Dermis blood vessel endothelial cell (primary cell): ENCODE measurements at places on chromosomes 5 and 9. TPM values are rescaled to one million over a fixed set of nuclear protein-coding genes. Genes with fewer than 3 reads are reported as not detected.

DNA sequence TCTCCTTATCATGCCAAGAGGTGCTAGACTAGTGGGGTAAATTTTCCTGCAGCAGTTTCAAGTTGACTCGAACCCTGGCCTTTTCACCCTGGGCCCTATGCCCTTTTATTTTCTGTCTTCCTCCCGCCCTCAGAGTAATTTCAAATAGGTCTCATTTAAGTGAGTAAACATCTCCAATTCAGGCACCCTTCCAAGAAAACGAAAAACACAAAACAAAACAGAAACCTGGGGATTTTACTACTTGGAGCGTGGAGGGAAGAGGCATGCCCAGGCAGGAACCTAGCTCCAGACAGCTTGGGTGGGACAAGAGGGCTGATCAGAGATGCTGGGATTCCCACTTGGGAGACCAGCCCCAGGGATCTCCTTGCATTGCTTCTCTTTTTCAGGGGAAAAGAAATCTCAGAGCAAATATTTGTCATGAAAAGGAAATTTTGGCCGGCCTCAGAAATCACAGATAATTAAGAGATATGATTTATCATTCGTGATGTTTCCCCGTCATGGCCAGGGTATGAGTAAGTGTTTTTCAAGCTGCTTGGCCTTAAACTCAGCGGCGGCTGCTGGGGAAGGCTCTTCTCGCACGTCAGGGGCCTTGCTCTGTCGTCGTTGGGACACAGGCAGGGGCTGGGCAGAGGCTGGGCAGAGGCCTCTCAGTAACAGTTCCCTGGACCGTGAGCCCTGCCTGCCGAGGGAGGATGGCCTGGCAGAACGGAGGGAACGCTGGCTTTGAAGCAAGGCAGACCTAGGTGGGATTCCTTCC, 248.6 kb upstream of the KLF4 start:
- DNase-seq = peak; percentile 33

The PARP8 gene
- 0.42 and 0.51 TPM in 2 replicates for total RNA-seq

DNA sequence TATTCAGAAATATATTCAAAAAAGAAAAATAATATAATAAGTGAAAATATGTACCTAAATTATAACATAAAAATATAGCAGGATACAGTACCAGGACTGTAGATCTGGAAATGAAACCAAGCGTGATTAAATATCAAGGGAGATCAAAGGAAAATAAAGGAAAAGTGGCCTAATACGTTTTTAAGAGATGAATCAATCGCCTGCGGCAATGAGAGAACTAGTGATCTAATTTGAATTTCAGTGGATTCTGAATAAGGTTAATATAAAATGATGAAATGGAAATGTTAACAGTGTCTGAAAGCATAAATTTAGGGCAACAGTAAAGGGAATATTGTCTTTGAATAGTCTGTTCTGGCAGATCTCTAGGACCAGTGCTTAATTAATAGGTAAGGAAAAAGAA, 1761.9 kb upstream of the ACO1 start:
- DNase-seq = no peak

The TMED9 gene
- 174 and 176 TPM in 2 replicates for total RNA-seq

The PRR16 gene
- not detected in 2 replicates for total RNA-seq

The PCDHB9 gene
- 0.14 and 0.17 TPM in 2 replicates for total RNA-seq

GRCh38 chr9:116925121-116925520, 238.0 kb downstream of the TRIM32 start:
- no peak for DNase-seq

The ANKRD18A gene
- total RNA-seq = under 0.01 TPM in 1 of 2 replicates, not detected in the other

DNA sequence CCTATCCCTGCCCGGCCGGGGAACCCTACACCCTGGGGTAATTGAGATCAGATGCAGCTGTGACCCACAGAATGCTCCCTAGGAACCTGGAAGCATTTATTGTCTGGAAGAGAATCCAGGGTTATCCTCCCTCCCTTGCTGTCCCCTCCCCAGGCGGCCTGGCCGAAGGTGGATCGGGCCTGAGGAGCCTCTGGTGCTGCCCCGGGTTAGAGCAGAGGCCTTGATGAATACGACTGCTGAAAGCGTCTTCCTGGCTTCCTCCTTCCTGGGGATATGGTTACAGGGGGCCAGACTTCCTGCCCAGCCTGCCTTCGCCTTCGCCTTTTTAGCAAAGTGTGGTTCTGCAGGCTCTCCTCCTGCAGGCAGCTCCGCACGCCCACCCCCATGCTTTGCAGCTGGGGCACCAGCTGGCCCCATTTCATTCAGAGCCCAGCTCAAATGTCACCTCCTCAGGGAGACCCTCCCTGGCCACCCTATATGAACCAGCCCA, 22.5 kb upstream of the PTGS1 start:
- DNase-seq = peak; percentile 53

DNA sequence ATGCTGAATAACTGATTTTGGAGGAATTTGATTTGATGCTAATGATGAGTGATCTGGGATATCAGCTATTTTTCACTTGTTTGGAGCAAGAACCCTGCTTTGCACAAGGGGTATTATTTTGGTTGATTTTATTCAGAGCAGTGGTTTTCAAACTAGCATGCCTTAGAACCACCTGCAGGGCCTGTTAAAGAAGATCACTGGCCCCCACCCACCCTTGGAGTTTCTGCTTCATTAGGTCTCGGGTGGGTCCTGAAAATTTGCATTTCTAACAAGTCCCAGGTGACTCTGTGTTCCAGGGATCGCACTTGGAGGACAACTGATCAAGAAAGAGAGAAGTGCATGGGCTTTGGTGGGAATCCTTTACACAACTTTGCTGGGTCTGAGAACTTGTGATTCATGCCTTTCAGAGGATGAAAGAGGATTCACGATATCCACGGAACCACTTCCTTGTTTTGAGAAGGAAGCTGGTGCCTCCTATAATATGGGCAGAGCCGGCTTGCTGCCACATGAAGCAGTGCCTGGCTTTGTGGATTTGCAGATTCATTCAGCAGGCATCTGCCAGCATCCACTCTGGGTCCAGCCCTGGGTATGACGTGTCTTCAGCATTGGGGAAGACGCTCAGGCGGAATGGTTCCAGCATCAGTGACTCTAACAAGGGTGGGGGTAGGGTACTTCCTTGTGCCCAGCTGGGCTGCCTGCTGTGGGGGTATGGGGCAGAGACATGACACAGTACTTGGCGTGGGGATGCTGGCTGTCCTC, 106.6 kb upstream of the PITX1 start:
- DNase-seq = no peak

DNA sequence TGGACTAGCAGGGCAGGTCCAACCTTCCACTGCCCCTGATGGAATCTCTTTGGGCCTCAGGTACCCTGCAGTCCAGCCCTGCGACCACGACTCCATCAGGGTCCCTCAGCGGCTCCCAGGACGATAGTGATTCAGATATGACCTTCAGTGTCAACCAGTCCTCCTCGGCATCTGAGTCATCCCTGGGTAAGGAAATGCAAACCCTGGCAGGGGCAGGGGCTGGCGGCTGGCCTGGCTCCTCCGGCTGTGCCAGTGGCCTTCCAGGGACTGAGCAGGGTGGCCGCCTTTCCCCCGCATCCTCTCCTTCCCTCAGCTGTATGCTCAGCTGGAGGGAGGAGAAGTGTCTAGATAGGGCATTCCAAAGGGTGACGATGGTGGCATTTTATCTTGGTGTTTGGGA, 45.0 kb downstream of the NEURL1B start:
- DNase-seq = peak; percentile 23

- no peak for DNase-seq
These were observed at the start of gene KCNV2 for GRCh38 chr9:2717385-2717784. KCNV2 (plus strand) TSS chr9:2717510; CDS start chr9:2717740, 230 bp downstream.

DNA sequence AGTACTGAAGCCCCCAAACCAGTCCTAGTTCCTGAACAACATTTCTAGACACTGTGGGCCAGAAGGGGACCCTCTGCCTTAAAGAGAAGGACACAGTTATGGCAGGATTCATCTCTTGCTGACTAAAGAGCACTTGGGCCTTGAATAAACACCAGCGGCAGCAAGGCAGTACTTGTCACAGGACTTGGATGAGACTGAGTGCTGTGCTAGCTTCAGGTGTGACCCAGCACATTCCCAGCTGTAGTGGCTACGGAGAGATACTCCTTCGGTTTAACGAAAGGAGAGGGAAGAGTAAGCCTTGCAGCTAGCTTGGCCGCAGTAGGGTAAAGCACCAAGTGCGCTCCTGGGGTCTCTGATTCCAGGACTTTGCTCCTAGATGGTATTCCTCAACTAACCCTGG, 10.9 kb upstream of the STX17 start:
- no peak for DNase-seq

DNA sequence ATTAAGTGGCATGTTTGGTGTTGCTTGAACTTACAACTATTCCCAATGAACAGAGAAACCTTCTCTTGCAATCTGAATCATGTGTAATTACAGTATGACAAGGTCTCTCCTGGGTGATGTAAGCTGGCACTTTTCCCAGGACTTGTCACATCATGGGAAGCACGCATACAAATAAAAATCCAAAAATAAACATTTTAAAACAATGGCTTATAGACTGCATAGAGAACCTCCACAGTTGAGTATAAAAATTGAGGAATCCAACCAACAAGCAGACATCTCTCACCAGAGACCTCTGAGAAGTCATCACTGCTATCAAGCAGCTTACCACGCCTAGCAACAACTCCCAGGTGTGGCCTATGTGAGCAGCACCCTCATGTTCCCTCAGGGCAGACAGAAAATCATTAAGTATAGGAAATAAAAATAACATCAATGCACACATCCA, 3.9 kb downstream of the MLLT3 start:
- DNase-seq = peak; percentile 85

- no peak for DNase-seq
These were observed 303.2 kb downstream of the PRR16 start for GRCh38 chr5:120767178-120767820.

DNA sequence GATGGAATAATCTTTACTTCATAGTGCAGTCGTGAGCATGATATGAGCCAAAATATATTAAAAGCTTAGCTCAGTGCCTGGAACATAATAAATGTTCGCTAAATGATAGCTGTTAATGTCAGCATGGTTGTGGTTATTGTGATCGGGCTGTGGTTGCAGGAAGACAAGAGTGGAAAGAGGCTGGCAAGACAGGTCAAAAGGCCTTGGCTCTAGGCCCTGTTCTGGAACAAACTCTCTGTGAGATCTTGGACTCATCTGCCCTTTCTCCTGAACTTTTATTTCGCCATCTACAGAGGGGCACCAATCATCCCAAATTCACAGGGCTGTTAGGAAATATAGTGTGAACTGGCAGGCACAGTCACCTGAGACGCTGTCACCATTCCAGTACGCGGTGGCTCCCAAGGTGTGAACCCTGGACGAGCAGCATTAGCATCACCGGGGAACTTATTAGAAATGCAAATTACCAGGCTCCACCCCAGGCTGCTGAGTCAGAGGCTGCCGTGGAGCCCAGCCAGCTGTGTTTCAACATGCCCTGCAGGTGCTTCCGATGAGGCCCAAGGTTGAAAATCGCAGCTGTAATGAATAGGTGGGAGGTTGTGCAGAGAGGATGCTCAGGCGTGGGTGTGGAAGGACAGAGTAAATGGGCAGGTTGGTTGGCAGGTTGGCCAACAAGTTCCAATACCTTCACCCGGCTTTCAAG, 50.2 kb upstream of the SAP30L start:
- peak; percentile 60 for DNase-seq

The ORM2 gene
- total RNA-seq = not detected in 2 replicates

The TLX3 gene
- not detected in 2 replicates for total RNA-seq

DNA sequence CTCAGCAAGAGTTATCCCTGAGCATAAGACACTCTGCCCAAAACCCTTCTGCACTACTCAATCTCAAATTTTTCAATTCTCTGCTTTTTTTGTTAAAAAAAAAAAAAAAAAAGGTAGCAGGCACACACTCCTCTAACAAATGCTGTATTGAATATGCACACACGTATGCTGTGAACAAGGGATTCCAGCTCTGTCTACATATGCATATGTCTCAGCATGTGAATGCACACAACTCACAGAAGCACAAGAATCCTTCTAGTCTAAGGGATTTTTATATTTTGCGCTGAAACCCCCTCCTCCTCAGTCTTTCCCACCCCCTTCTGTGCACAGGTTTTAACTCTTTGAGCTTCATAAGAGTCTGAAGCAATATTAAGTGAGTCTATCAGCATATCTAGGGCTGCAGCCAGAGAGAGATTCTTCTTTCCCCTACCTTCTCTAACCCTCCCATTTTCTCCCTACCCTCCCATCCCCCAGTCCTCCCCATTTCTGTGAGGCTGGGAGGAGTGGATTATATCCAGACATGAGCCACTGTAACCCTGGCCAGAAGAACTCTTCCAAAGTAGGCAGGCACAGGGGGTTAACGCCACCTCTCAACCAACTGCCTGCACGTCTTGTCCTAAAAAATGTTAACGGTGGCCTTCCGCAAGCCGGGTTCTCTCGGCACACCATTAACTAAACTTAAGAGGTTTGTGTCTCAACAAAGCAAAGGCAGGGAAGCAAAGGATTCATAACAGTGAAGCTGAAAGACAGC, 1.0 kb downstream of the GABRB2 start:
- DNase-seq = no peak

The ZNF454 gene
- total RNA-seq = 0.47 and 1.0 TPM in 2 replicates

The SLCO6A1 gene
- not detected in 2 replicates for total RNA-seq

DNA sequence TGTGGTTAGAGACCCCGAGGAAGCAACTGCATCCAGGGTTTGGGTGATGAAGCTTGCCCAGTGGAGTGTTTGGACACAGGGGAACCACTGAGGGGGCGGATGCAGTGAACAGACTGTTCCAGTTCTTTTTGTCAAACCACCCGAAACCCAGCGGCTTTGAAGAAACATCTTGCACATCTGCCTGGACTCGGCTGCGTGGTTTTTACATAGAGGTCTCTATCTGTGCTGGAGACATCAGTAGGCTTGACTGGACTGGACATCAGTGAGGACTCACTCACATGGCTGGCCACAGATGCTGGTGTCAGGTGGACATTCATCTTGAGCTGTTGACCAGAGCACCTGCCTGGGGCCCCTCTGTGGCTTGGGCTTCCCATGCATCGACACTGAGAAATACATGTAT, 15.3 kb upstream of the SPATA31E1 start:
- no peak for DNase-seq
